ENCODE measurements at places on chromosomes 5 and 9.

DNA sequence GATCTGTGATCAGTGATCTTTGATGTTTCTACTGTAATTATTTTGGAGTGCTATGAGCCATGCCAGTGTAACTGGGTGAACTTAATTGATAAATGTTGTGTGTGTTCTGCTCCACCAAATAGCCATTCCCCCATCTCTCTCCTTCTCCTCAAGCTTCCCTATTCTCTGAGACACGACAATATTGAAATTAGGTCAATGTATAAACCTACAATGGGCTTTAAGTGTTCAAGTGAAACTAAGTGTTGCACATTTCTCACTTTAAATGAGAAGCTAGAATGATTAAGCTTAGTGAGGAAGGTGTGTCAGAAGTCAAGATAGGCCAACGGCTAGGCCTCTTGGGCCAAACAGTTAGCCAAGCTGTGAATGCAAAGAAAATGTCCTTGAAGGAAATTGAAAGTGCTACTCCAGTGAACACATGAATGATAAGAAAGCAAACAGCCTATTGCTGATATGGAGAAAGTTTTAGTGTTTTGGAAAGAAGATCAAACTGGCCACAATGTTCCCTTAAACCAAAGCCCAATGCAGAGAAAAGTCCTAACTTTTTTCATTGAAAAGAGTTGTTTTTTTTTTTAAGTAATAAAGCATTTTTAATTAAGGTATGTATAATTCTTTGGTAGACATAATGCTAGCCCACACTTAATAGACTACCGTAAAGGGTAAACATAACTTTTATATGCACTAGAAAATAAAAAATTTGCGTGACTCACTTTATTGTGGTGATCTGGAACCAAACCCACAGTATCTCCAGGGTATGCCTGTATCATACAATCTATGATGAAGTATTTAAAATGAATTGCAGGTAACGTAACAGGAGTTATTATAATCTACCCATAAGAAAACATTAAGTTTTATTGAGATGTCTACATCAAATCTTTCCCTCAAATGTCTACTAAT lies 42.5 kb upstream of the ALDH1A1 start:
- no peak for DNase-seq

DNA sequence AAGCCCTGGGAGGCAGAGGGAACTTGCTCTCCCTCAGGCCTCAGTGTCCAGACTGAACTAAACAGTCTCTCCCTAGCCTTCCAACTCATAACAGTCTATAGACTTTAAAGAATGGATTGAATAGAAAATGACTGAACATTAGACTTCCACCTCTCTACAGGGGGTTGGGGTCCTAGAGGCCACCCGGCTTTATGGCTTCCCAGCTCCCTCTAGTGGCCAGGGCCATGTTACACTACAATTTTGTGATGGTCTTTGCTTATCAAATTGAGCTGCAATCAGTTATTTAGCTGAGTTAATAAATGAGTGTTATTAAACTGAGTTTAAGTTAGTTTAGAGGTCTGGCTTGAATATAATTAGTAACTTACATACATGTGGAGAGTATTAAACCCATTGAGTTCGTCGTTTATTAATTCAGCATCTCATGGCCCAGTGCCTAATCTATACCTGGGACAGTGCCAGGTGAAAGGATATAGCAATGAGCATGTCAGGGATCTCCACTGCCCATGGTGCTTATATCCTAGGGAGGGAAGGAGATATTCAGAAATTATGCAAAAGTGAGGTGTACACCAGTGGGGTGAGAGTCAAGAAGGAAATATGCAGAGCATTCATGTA lies 105.2 kb downstream of the SH3TC2 start:
- DNase-seq, result peak; percentile 9

GRCh38 chr9:90830977-90831376 lies 29.4 kb downstream of the SYK start:
- no peak for DNase-seq

DNA sequence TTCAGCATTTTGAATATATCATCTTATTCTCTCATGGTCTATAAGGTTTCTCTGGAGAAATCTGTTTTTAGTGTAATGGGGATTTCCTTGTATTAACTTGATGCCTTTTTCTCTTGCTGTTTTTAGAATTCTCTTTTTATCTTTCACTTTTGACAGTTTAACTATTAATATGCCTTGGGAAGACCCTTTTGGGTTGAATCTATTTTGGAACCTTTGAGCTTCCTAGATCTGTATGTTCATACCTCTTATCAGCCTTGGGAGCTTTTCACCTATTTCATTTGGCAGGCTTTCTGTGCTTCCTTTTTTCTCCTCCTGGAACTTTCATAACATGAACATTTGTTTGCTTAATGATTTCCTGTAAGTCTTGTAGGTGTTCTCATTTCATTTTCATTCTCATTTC lies 22.2 kb downstream of the RCL1 start:
- DNase-seq, result no peak

DNA sequence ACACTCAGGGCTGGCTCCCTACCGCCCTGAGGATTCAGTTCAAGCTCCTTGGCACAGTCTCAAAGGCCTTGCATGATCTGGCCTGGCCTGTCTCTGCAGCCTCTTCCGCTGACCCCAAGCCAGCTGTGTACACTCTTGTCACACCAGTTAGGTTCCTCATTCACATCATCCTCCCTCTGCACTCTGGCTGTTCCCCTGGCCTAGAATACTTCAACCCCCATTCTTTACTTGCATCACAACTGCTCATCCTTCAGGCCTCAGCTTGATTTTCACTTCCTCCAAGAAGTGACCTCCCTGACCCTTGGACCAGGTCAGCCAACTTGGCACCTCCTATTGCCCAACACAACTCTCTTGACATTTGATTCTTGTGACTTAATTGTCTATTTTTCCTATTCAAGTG lies 18.9 kb upstream of the PFDN1 start:
- DNase-seq, result no peak

DNA sequence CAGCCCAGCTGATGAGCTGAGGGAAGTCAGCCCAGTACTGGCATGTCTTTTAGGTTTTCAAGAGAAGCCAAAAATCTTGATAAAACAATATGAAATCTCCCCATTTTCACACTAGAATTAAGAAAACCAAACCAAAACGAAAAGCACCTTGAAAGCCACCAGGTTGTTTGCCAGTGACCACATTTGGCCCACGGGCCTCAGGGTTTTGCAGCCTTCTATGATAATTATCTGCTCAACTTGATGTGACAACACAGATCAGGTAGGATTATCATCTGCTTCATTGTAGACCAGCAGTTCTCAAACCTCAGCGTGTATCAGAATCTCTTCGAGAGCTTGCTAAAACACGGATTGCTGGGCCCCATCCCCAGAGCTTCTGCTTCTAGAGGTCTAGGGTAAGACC lies 101.4 kb downstream of the GALNT10 start:
- no peak for DNase-seq

GRCh38 chr5:112010475-112010874 lies 253.5 kb upstream of the NREP start:
- DNase-seq, result no peak

DNA sequence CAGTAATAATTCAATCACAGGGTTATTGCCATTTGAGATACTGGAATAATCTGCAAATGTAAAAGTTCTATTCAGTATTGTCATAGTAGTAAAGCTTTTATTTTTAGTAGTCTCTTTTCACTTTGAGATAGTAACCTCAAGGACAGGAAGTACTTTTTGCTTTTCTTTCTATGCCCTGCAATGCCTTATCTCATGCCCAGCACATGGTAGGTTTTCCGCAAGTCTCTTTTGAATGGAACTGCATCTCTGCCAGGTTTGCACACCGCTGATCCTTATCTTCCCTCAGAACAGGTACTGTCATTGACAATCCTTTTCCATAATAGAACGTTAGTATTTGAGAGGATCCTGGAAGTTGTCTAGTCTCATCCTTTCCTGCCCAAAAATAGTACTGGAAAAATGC lies 91.8 kb upstream of the IFNK start:
- DNase-seq, result no peak

DNA sequence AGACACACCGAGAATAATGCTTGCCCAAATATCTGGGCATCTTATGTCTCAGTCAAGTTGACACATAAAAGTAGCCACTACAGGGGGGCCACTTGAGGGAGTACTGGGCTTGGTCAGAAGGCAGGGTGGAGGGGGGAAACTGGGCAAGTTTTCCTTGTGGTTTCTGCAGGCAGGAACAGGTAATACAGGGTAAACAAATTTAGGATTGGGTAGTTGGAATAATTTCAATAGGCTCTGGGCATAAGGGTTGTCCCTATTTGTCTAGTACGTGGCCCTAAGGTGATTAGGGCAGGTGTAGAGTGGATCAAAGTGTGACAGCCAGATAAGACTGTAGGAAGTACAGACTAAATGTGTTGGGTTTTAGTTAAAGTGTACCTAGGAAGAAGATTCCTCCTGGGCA lies 353.1 kb downstream of the TLE4 start:
- DNase-seq, result no peak

DNA sequence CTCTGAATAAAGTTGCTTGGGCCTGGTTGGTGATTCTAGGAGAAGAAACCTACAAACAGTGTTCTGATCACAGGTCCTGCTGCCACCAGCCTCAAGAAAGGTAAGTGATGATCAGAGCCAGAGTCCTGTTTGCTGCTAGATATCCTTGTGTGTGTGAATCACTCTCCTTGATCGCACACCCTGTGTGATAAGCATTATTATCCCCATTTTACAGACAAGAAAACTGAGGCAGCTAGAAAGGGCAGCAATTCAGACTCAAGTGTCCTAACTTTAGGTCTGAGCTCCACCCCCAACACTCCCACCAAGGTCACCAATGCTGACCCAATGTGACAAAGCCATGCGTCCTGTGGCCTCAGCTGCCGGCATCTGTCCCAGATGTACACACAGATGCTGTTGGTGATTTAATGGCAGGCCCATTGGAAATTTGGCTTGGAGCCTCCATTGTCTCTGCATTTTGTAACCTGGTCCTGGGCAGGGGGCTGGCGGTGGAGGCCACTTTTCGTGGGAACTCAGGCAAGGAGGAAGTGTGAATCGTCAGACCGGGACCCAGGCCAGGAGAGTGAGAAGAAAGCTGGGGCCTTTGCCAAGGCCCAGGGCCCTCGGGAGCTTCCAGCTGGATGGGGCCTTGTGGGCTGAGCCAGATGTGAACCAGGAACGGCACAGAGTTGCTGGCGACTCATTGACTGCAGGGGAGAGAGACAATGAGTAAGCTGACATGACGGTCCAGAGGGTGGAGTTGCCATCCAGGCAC lies 29.8 kb upstream of the GGTA1 start:
- no peak for DNase-seq

DNA sequence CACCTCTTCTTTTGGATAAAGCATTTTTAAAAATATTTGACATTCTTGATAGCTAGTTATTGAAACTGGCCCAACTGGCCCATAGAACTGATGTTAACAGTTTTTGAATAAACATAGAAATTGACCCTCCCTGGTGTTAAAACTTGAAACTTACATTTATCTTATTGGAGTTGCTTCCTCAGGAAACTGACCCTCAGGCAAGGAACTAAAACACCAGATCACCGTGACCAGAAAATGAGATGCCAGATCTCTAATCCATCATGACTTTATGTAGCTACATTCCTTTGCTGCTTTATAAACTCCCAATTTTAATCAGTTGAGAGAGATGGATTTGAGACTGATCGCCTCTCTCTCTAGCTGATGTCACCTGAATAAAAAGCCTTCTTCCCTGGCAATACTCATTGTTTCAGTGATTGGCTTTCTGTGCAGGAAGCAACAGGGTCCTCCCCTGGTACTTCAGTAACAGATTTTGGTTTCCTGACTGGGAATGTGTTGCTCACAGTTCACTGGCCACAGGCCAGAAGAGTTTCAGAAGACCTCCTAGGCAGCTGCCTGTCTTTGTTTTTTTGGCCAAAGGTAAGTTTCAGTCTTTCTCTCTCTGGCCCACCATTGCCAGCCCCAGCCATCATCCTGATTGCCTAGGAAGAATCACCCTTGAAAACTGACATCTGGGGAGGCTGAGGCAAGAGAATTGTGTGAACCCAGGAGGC lies 212.4 kb downstream of the DTWD2 start:
- DNase-seq, result no peak

GRCh38 chr9:116686693-116687073 lies 422 bp upstream of the TRIM32 start:
- DNase-seq, result no peak

DNA sequence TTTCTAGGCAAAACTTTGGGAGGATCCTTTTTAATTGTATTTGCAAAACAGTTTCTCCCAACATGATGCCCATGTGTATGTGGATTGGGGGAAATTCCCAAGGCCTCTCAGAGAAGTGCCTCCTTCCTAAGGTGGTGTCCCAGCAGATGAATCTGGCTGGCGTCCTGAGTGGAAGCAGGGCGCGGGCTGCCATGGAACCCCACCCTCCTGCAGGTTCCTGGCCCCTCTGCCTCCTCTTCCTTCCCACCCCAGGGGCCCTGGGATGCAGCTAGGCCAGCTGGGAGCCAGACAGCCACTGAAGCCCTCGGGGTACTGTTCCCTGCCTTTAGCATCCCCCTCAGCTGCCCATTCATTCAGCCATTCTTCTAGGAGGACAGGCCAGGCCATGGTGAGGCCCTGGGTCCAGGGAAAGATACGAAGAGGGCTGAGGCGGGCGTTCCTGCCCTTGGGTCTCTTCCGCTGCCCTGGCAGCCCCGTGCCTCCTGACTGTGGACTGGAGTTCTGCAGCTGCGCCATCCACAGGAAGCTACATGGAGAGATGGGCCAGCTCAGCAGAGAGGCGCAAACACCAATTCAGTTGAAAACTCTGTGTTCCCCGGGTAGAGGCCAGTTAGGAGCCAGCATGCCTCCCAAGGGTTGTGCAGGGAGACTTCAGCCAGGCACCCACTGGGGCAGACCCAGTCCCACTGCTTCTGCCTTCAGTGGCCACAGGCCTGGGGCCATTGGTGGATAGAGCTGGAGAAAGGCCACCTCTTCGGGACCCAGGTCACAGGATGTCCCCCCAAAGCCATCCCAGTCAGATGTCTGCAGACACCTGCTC lies 36.5 kb downstream of the ADAMTS2 start:
- DNase-seq, result no peak

GRCh38 chr9:128600099-128600498 lies 47.7 kb downstream of the SPTAN1 start:
- no peak for DNase-seq

DNA sequence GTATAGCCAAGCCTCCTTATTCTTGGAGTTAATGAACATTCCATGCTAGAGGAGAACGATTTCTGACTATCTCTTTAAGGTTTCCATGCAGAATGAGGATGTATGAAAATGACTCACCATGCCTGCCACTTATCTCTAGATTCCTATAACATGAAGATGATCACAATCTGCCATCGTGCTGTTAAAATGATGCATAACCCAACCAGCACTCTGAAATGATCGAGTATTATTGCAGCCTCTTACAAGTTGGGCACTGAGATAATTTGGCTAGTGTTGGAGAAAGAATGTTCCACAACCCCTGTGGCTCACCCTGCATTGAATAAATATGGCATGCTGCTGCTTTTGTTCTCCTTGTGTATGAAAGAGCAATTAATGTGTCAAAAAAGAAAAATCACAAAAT lies 1143.6 kb upstream of the WWC1 start:
- no peak for DNase-seq

- DNase-seq, result no peak
Measured at GRCh38 chr9:109414125-109414785, 83.9 kb downstream of the PTPN3 start.

GRCh38 chr9:110821064-110821463 lies 152.5 kb downstream of the MUSK start:
- no peak for DNase-seq

Data from GM18507 (cell line).